Activated T-cell treated with anti-CD3 and anti-CD28 coated beads, Interleukin-2, amount 50 U/mL, for 24 hours (primary cell): ENCODE measurements at places on chromosomes 13 and 19.
A peak's percentile ranks its signal among the peaks of the same experiment; 100 is the strongest.

GRCh38 chr19:49749055-49749716 lies 13.9 kb downstream of the TSKS start:
- DNase-seq: no peak

DNA sequence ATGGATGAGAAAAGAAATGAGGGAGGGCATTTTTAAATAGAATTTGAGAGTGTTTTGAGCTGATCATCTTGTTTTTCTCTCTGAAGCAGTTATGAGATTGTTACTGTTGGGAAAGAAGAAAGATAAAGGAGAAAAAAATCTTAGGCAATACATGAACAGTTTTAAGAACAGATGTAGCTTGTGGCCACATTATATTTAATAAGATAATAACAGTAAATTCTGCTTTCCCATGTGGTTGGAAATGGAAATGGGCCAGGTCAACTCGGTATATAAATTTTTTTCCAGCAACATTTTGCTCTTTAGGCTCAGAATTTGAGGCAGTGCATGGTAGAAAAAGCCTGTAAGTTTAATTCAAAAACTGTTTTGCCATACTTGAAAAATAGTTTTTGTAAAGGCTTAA lies 118.7 kb downstream of the POSTN start:
- DNase-seq: no peak

GRCh38 chr19:16518483-16519229 lies 22.5 kb downstream of the C19orf44 start:
- no peak for DNase-seq

GRCh38 chr19:57406516-57407123 lies 4.3 kb upstream of the ZNF17 start:
- DNase-seq: peak; percentile 76

DNA sequence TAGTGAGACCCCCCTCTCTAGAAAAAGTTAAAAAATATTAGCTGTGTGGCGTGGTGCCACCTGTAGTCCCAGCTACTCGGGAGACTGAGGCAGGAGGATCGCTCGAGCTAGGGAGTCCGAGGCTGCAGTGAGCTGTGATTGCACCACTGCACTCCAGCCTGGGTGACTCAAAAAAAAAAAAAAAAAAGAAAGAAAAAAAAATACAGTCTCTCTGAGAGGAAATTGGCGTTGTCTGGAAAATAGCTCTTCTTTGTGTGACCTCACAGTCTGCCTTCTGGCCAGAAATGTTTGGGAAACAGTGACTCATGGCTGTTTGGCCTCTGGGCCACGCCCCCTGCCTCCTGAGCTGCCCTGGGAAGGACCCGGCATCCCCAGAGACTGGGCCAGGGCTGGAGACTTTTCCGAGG lies 10.7 kb downstream of the MARCHF2 start:
- no peak for DNase-seq

- DNase-seq: no peak
Measured at GRCh38 chr19:16476401-16476800, 4.6 kb upstream of the EPS15L1 start.

DNA sequence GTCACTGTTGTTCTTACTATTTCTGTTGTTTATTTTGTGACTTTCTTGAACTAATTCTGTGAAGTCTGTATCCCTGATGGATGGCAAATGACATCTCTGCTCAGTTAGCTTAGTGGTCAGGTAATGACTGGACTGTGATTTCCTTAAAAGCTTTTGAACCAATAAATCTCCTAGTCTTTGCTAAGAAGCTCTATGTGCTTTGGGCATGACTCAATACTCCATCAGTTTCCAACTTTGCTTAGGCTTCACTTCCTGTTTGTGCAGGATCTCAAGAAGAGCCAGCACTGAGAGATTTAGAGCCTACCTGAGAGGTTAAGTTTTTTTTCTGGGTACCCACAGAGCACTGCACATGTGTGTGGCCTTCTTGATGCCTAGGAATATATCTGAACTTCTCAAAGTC lies 329.7 kb upstream of the HTR2A start:
- no peak for DNase-seq

DNA sequence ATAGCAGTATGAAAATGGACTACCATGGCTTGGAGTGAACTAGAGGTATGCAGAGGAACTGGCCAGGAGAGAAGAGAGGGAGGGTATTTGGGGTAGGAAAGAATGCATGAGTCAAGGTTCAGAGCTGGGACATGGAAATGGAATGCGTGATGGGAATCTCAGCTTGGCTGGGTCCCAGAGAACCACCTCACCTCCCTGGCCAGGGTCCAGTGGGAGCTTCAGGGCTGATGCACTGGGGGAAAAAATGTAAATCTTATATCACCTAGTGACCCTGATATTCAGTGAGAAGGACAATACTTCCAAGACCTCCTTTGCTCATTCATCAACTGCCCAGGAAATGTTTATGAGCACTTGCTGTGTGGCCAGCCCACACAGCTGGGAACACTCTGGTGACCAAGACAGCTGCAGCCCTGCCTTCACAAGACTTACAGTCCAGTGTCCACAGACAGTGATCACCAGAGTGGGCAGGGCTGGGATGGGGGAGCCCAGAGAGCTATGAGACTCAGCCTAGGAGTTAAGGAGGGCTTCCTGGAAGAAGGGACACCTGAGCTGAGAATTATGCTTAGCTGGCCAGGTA lies 12.8 kb downstream of the IGSF23 start:
- DNase-seq: no peak

DNA sequence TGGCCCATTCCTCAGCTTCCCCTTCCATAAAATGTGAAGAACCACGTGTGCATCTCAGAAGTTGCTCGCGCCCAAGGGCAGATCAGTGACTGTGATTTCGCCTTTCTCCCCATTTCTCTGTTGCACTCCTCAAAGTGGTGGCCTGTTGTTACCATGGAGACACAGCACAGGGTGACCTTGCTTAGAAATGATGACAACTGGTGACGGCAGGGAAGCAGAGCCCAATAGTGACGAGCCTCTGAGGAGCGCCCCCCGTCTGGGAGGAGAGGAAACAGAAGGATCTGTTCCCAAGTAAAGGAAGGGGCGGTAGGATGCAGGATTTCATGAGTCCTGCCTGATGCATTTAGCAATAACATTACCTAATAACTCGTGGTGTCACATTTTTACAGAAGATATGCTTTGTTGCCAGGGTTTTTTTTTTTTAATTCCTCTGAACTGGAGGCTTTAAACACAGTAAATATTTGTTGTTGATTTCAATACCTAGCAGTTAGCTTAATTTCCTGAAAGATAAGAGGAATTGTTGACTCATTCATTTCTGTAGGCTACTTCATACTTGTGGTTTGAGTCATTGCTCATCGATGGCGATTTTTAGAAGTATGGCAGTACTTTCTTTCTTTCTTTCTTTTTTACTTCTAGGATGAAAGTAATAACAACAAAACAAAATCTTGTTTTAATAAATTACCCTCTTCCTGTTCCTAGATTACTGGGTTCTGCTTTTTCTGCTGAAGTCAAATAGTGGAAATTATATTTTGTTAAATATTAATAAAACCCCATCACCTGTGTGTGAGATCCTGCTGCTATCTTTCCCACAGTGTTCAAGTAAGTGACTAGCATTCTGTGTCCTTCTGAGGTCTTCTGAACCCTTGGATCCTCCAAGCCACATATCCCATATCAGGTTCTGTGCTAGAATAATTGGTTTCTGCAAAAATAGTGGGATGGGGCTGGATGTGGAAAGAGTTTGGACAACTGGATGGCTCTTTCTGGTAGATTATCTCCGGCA lies 36.0 kb downstream of the MBNL2 start:
- DNase-seq: no peak

DNA sequence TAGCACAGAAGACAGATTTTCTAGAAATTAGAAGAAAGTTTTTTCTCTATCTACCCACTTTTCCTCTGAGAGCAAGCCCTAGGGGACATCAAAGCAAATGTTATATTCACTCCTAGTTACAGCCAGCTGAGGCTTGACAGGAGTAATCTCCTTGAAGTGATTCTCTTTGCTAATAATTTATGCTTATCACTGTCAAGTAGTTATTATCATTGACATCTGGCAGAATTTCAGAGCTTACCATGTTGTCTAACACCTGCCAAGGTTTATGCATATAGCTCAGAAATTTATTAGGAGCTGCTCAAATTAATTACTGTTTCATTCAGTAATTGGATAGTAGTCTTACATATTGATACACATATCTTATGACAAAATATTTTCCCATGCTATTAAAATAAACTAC lies 465.9 kb upstream of the ATXN8OS start:
- no peak for DNase-seq

- no peak for DNase-seq
Measured at GRCh38 chr13:28817204-28817603, 2.9 kb upstream of the MTUS2 start.

GRCh38 chr19:42252365-42253244 lies 2.3 kb downstream of the ERF start:
- no peak for DNase-seq

- no peak for DNase-seq
Measured at GRCh38 chr19:46408664-46409039, 4.7 kb downstream of the CCDC8 start.

DNA sequence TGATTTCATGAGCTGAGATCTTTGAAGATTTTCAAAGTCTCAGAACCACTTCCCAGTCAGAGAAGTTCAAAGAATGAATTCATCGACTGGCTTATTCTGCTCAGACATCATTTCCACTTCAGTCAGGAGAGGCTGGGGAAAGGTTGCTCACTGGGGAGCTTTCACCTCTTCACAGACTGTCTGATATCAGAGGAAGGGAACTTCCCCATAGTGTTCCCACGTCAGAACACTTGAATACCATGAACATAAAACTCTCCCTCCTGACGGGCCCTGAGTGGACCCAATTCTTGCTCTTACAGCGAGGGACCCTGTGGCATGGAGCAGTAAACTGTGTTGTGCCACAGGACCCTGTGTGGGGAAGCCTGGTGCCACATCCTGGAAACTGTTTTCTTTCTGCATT lies 492.6 kb downstream of the COG6 start:
- DNase-seq: peak; percentile 60

GRCh38 chr13:36244990-36245389 lies 30.6 kb upstream of the SOHLH2 start:
- no peak for DNase-seq

DNA sequence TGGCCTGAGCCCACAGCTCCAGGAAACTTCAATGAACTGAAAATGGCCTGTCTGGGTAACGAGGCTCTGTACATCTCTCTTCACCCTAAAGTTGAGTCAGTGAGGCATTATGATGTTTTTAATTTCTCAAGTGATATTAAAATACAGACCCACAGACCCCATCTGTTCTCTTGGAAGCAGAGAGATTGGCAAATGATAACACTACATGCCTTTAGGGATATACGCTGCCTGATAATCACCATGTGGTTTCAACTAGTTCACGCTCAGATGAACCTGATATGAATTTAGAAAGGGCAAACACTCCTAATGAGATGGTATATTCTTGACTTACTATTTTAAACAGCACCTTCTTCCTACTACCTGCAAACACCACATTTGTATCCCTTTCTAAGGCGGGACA lies 127.5 kb downstream of the RFC3 start:
- DNase-seq: no peak

GRCh38 chr13:66624302-66624701 lies 605.8 kb downstream of the PCDH9 start:
- DNase-seq: no peak

DNA sequence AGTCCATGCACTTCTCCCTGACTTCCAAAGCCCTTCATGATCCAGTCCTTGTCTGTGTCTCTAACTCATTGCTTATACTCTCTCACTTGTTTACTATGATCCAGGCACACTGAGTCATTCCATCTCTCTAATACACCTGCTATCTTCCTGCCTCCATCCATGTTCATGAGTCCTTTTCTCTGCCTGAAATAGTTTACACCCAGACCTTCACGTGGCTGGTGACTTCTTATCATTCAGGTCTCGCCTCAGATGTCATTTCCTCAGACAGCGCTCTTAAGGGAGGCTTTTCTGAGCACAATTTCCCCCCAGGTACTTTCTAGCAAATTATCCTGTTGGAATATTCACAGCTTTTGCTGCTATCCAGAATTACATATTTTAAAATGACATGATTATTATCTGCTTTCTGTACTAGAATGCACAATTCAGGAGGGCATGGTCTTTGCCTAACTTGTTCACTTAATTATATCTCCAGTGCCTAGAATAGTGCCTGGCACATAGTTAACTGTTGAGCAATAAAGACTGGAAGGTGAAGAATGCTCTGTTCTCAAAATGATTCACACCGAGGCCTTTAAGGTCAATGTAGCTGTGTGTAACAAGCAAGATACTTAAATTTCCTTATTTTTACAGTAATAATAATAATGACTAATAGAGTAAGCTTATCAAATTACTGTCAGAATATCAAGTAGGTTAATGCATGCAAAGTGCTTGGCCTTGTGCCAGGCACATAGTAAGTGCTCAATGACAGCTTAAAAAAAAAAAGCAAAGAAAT lies 183.7 kb upstream of the SPRY2 start:
- DNase-seq: no peak

DNA sequence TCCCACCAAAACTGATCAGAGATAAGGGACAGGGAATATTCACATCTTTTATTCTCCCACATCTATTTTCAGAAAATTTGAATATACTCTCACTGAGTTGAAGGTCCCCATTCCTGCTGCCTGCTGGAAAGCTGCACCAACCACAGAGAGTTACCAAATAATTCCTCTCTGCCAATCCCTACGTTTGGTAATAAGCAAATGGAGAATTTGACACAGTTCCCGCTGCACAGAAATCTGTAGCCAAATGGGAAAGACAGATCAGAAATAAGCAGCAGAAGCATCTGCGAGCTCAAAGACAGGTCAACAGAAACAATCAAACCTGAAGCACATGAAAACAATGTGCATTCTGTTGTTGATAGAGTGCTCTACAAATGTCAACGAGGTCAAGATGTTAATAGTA lies 9.9 kb downstream of the ZNF112 start:
- DNase-seq: no peak

DNA sequence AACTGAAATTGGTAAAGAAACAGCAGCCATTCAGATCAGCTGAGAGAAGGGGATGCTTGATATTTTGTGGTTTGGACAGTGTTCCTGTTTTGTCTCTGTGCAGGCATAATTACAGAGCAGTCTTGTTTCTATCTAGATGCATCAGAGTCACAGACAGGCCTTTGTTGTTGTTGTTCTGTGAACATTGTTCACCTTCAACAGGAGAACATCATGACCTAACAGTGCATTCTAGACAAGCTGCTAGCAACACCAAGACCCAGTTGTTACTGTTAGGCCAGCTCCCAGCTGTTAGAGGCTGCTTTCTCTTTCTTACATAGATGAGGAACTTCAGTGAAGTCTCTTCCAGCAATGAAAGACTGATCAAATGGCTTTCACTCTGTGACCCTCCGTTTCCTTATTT lies 8.5 kb upstream of the LSR start:
- DNase-seq: peak; percentile 22

GRCh38 chr13:39777021-39777420 lies 121.6 kb downstream of the COG6 start:
- DNase-seq: no peak

GRCh38 chr19:47408156-47408938 lies 11.0 kb downstream of the MEIS3 start:
- no peak for DNase-seq
